ENCODE measurements at places on chromosomes 7 and 10.

DNA sequence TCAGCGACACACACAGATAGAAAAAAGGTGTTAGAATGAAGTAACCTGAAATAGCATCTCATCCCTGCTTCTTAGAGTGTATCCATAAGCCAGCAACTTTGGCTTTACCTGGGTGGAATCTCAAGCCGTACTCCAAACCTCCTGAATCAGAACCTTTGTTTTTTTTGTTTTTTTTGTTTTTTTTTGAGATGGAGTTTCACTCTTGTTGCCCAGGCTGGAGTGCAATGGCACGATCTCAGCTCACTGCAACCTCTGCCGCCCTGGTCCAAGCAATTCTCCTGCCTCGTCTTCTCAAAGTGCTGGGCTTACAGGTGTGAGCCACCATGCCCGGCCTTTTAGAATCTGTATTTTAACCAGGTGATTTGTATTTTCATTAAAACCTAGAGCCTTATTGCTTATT lies 9.0 kb downstream of the NRBF2 start:
- no peak for DNase-seq

DNA sequence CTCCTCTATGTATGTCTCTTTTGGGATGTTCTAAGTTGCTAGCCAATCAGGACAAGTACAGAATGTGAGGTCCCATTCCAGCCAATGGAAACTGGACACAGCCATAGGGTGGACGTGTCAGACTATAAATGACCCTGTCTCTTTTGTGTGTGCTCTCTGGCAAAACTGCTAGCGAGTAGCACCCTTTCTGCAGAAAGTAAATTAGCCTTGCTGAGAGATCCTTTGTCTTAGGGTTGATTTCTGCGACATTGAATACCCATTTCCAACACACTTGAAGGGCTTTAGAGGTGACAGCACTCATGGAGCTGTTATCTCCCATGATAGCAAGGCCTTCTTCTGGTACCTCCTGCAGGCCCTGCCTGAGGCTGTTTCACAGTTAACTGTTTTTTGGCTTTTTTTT lies 107.5 kb downstream of the CCNY start:
- DNase-seq: no peak

DNA sequence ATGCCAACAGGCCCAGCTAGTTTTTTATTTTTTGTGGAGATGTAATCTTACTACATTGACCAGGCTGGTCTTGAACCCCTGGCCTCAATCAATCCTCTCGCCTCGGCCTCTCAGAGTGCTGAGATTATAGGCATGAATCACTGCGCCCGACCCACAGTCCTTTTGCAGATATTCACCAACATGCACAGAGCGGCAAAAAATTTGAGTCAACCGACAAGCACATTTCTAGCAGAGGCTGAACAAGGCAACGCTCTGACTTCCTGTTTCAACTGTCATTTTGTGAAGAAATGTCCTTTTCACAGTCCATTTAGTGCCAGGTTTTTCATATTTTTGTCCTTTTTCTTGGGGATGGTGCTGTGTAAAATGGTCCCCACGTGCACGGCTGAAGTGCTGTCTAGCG lies 71.1 kb upstream of the KAT6B start:
- no peak for DNase-seq

GRCh38 chr10:110775020-110775375 lies 96.7 kb upstream of the PDCD4 start:
- no peak for DNase-seq

DNA sequence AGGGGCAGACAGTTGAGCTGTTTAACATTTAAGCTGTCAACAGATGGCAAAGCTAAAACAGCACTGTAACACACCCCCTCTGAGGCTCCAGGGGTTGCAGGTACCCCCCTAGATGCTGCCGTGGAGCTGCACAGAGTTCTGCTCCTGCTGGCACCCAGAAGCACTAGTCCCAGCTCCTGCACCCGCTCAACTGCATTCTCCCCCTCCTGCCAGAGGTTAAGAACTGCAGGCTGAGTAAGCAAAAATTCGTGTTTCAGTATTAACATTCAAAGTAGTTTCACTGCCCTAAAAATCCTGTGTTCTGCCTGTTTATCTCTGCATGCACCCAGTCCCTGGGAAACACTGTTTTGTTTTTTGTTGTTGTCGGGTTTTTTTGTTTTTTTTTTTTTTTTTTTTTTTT lies 790.8 kb upstream of the KCND2 start:
- DNase-seq: no peak
